ENCODE measurements at places on chromosomes 16 and 17.

- no peak for DNase-seq
These were observed 23.0 kb downstream of the METTL22 start for GRCh38 chr16:8644211-8645140.

DNA sequence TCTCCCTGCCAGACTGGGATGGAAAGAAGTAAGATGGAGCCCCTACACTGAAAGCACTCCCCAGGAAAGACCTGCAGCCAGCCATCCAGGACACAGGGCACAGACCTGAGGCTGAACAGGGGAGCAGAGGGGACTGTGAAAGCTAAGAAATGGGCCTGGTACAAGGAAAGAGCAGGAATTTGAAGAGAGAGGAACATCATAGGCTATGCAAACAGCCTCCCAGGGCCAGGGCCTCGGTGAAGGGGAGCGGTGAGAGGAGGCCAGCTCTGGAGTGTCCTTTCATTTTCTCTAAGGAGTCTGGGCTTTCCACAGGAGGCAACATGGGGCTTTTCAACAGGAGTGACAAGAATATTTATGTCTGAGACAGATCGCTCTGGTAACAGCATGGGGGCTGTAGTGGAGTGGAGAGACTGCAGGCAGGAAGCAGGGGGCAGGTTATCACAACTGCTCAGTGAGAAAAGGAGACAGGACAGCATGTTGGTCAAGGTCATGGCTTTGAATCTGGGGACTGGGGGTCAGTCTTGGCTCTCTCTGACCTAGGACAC is 50.1 kb downstream of the TOM1L2 start:
- no peak for DNase-seq

DNA sequence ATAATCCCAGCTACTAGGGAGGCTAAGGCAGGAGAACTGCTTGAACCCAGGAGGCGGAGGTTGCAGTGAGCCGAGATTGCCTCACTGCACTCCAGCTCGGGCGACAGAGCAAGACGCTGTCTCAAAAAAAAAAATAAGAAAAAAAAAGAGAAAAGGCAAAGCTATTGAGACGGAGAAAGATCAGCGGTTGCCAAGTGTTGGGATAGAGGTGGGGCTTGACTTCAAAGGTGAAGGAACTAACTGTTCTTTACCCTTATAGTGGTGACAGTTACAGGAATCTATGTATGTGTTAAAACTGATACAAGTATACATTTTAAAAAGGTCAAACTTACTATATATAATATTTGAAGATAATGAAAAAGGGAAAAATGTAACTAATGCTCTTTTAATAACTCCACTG is 22.5 kb downstream of the AKAP10 start:
- no peak for DNase-seq

DNA sequence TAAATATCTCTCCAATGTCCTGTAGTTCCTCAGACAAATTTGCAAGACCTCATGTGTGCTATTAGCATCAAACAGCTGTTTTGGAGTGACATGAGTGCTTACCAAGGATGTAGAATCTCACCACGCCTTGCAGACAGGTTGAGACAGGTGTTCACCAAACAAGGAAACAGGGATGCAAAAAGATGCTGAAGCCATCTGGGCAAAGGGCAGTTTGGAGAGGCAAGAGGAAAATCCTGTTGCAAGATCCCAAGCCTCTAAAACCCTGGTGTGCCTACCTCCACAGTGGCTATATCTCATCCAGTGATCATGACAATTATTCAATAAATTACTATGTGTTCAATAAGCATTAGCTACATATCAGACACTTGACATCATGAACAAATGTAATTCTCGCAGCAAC is 373.7 kb downstream of the SOX9 start:
- no peak for DNase-seq

GRCh38 chr17:55090079-55090492 is 121.5 kb downstream of the STXBP4 start:
- no peak for DNase-seq

DNA sequence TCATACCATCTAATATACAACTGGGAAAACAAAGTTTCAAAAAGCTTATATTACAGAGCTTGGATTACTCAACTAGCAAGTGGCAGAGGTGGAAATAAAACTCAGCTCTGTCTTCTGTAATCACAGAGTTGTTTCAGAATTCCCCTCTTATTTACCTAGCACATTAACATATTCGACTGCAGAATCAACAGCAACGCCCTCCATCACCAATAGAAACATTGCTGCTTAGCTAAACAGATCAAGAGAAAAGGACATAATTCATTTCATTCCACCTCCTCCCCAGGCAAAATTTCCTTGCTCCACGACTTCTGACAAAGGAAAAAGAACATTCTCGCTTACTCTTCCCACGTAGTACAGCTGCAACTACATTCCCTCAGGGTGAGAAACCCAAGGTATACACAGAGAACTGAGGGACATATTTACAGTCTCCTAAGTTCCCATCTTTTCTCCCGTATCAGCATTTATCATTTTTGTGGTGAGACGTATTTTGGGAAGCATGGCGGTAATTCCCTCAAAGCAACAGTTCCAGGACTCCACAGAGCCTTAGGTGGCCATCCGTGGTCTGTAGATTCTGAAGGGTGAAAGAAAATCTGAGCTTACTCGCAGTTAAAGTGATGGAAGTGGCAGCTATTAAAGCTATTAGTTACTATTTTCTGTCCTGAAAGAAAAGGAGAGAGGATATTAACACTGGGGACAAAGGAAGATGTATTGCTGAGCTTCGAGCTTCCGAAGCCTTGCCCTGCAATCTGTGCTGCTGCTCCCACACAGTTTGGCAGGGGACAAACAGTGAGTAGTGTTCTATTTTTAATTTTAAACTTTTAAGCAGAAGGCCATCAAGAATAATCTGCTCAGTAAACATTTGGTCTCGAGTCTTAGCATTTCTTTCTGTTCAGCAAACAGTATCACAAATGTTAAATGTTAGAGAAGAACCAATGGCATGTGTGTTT is 1296.2 kb downstream of the CDH8 start:
- no peak for DNase-seq

DNA sequence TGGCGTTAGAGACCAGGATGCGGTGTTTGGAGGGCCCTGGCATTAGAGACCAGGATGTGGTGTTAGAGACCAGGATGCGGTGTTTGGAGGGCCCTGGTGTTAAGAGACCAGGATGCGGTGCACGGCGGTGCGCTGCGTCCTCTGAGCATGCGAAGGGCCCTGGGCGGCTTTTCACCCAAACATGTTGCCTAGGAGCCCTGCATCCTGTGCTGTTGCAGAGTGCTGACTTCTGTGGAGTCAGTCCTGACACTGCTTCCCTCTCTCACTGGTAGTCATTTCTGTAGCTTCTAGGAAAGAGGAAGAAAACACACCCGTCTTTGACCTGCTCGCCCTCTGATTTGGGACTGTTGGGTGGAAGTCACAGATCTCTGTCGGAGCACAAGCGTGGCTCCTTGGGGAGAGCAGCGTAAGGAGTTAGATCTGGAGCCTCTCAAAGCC is 141.2 kb downstream of the LAT start:
- DNase-seq = no peak

DNA sequence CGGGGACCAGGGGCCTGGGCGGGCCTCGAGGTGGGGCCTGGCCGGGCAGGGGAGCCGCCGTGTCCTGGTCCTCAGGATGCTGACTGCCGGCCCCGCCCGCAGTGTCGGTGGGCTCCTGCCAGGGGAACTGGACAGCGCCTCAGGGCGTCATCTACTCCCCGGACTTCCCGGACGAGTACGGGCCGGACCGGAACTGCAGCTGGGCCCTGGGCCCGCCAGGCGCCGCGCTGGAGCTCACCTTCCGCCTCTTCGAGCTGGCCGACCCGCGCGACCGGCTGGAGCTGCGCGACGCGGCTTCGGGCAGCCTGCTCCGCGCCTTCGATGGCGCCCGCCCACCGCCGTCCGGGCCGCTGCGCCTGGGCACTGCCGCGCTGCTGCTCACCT is 2.3 kb upstream of the PAQR4 start:
- DNase-seq = no peak

- DNase-seq = no peak
These were observed 254.7 kb upstream of the SOX9 start for GRCh38 chr17:71866095-71866494.

- DNase-seq = no peak
These were observed 57.7 kb downstream of the RMI2 start for GRCh38 chr16:11402745-11403533.

GRCh38 chr16:30777591-30778297 is 9.3 kb downstream of the ZNF629 start:
- no peak for DNase-seq

- DNase-seq = no peak
These were observed 9.2 kb upstream of the KAT7 start for GRCh38 chr17:49779156-49779738.

DNA sequence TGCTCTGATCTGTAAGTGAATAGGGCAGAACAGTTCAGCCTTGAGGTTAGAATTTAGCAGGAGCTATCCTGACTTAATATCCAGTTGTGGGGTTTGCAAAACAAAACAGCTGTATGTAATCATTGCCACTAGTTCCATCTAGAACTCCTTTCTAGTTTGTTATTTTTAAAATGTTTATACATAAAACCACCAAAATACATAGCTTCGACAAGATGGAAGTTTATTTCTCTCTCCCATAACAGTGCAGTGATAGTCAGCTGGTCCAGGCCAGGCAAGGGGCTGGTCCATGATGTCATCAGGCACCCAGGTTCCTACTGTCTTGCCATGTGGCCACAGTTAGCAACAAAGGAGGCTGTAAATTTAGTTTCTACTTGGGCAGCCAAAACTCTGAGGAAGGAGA is 10.5 kb upstream of the PLK1 start:
- no peak for DNase-seq

- no peak for DNase-seq
These were observed 65.8 kb downstream of the TBC1D16 start for GRCh38 chr17:79969906-79970305.

DNA sequence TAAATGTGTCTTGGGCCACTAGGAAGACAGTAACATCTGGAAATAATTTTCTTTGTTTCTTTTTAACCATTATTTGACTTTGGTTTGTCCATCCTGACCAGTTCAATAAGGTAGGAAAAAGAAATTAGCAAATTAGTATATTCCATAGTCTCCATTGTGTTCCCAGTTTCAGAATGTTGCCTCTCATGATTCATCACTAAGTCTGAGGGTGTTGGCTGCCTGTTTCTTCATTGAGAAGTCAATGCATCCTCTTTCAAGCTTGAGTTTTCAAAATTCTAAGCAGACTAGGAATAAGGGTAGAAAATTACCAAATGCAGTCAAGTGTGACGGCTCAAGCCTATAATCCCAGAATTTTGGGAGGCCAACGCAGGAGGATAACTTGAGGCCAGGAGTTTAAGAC is 41.9 kb downstream of the ZFHX3 start:
- DNase-seq = no peak

DNA sequence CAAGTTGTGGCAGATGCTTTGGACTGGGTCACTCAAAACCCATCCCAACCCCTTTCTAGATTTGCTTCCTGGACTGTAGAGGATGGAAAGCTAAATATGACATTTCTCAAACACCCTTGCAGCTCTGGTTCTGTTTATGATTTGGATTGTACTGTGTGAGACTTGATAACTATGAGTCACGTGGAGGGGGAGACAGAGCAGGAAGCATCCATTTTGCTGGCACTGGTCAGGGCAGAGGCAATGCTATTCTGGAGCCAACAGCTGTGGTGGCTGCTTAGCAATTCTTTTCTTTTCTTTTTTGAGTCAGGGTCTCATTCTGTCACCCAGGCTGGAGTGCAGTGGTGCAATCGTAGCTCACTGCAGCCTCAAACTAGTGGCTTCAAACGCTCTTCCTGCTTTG is 13.6 kb upstream of the TERF2 start:
- no peak for DNase-seq

- DNase-seq = no peak
These were observed 12.0 kb upstream of the TMEM97 start for GRCh38 chr17:28306954-28307401.

- DNase-seq = no peak
These were observed 174.0 kb upstream of the CIBAR2 start for GRCh38 chr16:85286066-85286831.

DNA sequence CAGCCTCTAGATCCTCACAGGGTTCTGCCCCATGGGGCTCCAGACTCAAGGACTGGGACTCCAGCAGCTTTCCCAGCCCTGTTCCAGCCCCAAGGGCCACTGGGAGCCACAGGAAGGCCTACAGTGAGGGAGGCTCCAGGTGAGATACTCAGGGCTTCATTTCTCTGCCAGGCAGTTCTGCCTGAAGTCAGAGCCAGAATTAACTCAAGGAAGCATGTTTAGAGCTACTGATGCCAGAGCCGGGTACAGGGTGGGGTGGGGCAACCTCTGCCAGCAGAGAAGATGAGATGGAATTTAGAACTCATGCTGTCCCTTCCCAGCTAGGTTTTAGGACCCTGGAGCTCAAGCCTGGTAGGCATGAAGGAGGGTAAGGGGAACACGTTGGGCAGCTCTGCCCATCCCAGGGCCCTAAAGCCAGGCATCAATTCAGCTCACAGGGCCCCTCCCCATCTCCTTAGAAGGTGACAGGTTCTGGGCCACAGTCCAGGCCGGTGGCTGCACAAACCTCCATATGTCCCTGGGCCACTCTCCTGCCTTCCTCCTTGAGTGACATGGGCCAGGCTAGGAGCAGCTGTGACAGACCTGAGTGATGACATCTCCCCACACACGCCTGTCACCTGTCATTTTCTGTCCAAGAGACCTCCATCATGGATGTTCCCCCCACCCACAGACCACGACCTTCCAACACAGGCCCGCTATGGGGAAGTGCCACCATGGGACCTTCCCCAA is 24.5 kb upstream of the SPPL2C start:
- no peak for DNase-seq

DNA sequence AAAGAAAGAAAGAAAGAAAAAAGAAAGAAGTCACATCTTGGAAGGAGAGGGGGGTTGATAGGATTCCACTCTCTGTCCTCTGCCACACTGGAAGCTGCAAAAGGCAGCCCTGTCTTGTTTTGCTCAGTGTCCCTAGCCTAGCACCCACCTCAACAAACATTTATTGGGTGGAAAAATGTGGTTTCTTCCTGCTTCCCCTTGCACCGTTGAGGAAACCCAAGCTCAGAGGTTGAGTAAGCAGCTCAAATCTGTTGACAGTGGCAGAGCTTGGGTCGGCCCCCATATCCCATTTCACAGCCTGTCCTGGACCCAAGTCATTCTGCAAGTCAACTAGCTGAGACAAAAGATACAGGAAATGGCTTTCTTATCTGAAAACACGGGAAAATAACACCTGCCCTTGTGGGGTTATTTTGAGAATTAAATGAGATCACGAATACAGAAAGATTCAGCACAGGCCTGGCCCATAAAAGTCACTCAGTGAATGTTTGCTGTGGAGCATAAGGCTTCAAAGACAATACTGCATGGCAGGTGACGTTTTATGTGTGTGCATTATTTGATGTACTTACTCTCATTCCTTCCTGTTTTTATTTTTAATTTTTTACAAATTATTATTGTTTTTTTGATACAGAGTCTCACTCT is 63.6 kb downstream of the SCNN1B start:
- no peak for DNase-seq

DNA sequence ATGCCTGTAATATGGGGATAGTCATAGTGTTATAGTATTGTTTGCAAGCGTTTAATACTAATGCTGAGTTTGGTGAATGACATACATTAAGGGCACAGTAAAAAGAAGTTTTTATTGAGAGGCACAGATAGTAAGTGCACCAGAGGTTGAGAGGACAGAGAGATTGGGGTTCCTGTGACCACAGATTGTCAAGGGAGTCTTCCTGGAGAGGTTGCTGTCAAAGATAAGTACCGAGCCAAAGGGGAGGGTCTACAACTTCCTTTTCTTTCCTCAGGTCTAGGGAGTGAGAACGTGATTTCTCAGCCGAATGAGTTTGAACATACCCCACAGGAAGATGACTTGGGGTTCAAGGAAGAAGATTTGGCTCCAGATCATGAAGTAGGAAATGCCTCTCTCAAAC is 1.8 kb downstream of the ZNF48 start:
- DNase-seq = no peak

All from vagina (tissue), 2 donors.